ENCODE measurements at places on chromosomes 12 and 14.

DNA sequence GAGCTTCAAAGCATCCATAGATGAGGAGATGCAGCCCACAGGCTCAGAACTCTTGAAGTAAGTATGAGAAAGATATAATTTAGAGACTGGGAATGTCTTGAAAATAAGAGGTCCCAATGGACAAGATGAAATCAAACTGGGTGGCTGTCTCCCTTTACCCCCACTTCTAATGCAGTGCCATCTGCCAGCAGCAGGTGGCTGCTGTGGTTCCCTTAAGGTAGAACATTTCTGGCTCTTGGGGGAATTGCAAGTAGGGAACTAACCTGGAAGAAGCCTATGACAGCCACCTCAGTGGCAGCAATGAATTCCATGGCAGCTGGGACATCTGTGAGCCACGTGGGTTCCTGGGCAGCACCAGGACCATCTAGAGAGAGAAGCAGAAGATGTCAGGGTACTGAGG, 648 bp downstream of the ERP27 start:
- no peak for DNase-seq

GRCh38 chr14:90587918-90588317, 191.1 kb downstream of the CALM1 start:
- no peak for DNase-seq

- no peak for DNase-seq
Observed at GRCh38 chr14:52220924-52221811, 46.3 kb upstream of the PTGDR start.

DNA sequence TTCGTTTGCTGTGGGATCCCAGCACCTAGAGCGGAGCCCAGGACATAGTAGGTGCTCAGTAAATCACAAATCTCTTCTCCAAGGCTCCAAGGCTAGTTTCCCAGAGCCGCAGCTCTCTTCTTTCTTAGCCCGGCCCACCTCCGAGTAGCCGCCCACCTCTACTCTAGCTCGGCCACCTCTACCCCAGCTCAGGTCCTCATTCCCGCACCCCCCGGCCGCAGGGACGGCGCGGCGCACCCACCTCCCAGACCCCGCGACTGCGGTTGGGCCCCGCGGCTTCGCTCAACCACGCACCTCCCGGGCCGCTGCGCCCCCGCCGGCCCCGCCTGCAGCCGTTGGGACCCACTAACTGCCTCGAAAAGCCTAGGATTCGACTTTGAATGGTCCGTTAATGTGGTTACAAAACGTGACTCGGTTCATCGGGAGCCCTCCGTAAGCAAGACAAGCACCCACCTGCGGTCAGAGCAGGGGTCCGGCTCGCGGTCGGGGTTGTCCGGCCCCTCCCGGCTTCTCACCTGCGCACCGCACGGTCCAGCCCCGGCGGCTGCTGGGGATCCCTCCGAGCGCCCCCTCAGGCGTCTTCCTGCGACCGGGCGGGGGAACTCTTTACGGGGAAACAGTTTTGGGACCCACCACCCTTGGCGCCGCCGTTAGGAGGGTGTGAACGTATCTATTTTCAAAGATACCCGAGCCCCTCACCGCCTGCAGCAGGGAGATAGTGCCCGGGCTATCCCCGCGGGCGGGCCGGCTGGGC, at the start of gene SLC2A14:
SLC2A14 (minus strand) TSS at position 350 of the 754 bp plus-strand sequence. CDS start 3,035 bp downstream, outside the sequence.
- no peak for DNase-seq

GRCh38 chr12:103905730-103906349, 24.4 kb upstream of the HSP90B1 start:
- DNase-seq = no peak

DNA sequence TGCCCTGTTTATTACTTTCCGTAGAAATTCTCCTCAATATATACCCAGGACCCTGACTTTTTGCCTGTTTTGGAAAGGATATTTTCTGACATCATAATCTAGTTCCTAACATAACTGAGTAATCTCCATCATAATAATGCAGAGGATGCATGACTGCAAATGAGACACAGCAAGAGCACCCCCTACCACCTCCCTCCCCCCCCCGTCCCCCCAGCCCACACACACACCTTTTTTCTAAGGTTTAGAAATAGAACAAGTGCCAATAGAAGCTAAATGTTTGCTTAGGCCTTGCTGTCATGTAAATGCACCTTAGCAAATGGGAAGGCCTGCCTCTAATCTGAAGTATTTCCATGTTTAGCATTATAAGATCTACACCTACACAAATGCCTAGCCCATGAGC, at the start of gene PTHLH:
PTHLH (minus strand) TSS at position 13 of the 400 bp plus-strand sequence. CDS start 3,239 bp downstream, outside the sequence.
- no peak for DNase-seq

DNA sequence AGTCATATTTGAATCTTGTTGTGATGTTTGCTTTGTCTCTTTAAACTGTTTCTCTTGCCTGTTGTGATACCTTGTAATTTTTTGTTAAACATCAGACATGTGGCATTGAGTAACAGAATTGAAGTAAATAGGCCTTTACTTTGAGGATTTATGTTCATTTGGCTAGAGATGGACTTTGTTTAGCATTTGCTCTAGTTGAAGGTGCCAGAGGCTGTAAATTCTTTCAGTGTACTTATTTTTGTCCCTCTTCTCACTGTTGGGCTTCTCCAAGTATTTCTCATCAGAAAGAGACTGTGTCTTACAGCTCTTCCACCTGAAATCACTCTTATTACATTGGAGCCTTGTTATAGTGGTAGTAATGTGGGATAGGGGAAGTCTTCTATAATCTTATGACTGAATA, 175.8 kb downstream of the LRFN5 start:
- DNase-seq = no peak

GRCh38 chr14:80768646-80769045, 172.9 kb downstream of the CEP128 start:
- no peak for DNase-seq

GRCh38 chr12:87150969-87151662, 878.1 kb downstream of the C12orf50 start:
- no peak for DNase-seq

DNA sequence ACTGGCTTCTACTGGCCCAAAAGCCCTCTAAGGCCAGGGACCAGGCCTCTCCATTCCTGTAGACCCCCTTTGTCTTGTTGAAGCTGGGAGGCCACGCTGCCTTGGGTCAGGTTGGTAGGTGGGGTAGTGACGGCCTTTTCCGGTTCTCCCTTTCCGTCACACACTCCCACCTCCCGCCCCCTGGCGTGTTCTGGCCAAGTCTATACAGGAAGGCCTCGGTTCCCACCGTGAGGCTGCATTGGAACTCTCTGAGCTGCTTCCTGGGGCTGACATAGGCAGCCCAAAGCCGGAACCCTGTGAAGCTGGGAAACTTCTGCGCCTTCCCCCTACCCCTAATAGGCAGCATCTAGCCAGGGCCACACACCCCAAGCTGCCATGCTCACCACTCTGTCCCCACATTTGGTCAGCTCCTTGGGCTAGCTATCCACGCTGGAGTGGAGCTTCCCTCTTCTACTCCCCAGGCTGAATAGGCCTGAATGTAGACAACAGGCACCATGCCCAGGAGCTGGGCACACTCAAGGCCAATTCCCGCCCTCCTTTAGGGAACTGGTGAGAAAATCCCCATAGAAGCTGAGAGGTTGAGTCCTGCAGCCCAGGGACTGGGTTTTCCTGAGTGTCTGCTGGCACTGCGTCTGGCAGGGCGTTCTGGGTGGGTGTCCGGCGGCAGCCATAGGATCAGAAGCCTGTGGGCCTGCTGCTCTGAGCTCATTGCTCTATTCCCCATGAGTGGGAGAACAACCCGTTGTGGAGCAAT, 35.7 kb downstream of the RIN3 start:
- DNase-seq = no peak

- no peak for DNase-seq
Observed at GRCh38 chr14:85824526-85824925, 294.6 kb downstream of the FLRT2 start.

DNA sequence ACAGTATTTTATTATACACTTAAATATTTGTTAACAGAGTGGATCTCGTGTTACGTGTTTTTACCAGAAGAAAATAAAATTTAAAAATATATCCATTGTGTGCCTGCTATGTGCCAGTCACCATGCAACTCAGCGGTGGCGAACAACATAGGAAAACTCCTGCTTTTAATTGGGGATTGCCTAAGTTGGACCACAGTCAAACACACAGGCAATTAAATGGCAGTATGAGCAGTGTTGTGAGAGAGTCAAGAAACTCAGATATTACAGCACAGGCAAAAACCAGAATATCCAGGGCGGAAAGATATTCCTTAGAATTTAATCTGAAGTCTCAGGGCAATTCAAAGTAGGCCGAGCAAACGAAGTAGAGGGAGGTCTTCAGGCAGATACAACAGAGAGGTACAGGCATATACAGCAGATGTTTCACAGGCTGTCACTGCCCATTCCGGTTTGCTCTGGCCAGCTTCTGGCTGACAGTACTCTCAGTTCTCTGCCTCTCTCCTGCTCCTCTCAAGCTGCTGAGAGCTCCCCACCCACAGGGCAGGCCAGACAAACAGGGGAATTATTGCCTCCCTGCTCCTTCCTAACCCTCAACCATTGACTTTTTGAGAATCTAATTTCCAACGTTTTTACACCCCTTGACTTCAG, 540.2 kb upstream of the TMEM132C start:
- DNase-seq = no peak

DNA sequence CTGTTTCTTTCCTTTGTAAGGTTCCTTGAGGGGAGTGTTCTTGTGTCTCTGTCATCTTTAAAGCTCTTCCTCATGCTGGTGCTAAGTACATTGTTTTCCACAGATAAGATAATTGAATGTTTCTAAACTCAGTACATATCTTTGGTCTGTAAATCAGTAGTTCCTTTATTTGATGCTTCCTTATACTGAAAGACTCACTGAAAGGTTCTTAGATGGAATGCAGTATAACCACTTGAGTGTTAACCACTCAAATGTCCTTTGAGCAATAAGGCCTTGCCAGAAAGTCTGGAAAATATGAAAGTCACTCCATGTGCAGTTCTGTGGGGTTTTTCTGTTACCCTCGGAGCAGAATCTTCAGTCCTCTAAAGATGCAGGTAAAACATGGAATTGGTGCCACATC, 23.0 kb upstream of the RNU6-8 start:
- no peak for DNase-seq

DNA sequence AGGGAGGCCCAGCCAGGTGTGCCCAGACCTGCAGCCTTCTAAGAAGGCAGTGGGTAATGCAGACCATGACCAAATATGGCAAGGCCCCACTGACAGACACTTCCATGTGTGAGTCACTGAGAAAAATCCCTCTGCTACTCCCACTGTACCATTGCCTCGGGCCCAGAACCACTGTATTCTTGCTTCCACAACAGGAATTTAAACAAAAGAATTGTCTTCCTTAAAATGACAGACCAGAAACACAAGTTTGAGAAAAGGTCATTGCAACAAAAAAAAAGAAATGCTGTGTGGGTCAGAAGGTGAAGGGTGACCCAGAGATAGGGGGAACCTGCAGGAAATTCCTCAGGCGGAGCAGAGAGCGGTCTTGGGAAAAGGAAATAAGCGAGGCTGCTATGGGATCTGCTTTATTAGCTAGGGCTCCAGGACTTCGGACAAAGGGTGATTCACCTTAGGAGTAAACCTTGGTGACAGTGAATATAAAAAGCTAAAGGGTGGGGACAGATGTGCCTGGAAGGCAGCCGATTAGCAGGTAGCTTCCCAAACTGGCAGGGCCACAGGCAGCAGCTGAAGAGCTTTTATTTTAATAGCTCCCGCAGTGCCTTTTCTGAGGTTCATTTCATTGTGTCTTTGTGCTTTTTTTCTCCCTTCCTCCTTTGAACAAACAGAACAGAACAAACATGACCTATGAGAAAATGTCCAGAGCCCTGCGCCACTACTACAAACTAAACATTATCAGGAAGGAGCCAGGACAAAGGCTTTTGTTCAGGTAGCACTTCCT, 185.3 kb upstream of the BCL2L14 start:
- no peak for DNase-seq

DNA sequence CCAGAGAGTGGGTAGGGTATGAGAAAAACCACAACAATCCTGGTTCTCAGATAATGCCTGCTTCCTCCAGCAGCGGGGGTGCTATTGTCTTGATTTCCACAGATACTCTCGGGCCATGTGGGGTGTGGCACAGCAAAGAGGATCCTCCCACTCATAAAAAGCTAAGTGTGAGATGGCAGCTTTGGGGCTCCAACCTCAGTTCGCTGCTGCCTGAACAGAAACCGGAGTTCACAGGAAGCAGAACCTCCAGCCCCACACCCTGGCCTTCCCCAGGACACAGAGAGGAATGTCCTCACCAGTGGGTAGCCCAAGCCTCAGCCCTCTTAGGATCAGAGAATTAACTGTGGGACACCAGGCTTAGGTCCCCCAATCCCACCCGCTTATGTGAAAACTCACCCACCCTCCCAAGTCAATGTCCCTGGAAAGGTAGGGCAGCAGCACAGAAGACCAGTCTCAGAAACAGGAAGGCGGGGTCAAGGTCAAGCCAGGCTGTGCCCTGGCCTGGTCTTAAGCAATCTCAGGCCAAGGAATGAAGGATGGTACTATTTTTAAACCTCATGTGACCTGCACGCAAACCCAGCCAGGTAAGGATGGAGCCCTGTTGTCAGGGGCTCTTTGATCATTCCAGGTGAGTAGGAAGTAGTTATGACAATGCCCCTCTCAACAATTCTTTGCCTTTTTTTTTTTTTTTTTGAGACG, 9.0 kb downstream of the KCTD10 start:
- DNase-seq = no peak

- peak; percentile 23 for DNase-seq
Observed at GRCh38 chr14:93219103-93219726, 12.2 kb downstream of the UBR7 start.

DNA sequence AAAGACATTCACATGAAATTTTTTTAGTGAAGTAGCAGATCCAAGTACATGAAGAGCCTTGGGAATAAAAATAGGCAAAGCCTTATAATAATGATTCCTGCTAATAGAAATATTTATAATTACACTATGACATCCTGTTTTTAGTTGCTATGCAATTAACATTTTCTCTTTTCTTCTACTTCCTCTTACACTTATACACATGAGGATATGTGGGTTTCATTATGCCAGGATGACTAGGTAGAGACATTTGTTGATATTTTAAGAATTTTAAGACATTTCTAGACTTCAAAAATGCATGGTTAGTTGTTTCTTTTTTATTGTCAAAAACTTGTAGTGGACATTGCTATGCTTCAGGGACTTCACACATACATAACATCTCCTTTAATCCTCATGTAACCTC, 326.8 kb downstream of the SYT1 start:
- DNase-seq = no peak

GRCh38 chr12:131163189-131163738, 209.6 kb downstream of the ADGRD1 start:
- DNase-seq = no peak

DNA sequence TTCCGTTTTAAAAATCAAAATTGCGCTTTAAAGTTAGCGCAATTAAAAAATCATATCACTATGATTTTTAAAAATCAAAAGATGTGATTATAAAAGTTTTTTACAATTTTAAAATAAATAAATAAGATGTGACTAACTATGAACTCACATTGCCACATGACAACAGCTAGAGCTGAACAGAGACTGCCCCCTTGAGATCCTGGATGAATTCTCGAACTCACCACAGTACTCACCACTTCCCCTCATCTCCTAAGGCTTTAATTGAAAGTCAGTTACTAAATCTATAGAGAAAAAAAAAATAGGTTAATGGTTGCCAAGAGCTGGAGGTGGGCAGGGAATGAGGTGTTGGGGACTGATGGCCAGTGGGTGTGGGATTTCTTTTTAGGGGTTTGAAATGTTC, 384.2 kb downstream of the ZFP36L1 start:
- no peak for DNase-seq
